ENCODE measurements at places on chromosomes 4 and X. TPM values are rescaled to one million over a fixed set of nuclear protein-coding genes. Genes with fewer than 3 reads are reported as not detected.
A peak's percentile ranks its signal among the peaks of the same experiment; 100 is the strongest.

MAGEA2B gene
- total RNA-seq, result not detected

GRCh38 chrX:19670854-19671620 lies 155.7 kb upstream of the MAP3K15 start:
- no peak for DNase-seq

GRCh38 chr4:172813359-172813923 lies 355.2 kb upstream of the GALNT7 start:
- no peak for DNase-seq

GRCh38 chr4:106869551-106869950 lies 166.6 kb downstream of the DKK2 start:
- DNase-seq, result no peak

SHROOM2 gene
- total RNA-seq, result 0.08 TPM

GAGE12E gene
- not detected for total RNA-seq

MAGEA3 gene
- total RNA-seq, result not detected

DNA sequence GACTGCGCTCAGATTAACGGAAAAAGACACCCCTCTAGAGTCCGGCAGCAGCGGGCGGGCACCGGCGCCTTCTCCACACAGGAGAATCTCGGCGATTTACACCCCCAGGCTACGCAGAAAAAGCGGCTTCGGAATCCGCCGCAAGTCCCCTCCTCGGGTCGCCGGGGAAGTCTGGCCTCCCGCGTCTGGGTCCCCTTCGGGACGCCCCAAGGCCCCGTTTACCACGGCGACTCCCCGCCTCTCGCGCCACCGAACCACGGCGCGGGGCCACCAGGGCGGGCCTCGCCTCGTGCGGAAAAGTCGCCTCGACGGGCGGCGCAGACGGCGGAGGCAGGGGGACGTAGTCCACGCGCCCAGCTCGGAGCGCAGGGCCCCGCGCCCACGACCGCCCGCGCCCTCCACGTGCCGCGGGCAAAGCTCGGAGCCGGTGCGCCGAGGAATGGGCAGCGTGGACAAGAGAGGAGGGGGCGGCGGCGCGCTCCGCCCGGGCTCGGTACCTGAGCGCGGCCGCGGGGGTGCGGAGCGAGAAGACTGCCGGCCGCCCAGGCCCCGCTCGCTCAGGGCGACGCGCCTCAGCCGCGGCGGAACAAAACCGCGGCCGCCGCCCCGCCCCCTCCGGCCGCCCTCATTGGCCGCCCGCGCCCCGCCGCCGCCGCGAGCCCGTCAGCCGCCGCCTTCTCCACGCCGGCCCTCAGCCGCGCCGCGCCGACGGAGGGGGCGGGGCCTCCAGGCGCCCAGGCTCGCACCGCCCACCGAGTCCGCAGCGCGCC lies at the start of gene FAM53A:
TSS of gene FAM53A (minus strand) at position 578 of the 770 bp plus-strand sequence. CDS start 15,572 bp downstream, outside the sequence.
- peak; percentile 96 for DNase-seq

SLC34A2 gene
- total RNA-seq, result not detected

DNA sequence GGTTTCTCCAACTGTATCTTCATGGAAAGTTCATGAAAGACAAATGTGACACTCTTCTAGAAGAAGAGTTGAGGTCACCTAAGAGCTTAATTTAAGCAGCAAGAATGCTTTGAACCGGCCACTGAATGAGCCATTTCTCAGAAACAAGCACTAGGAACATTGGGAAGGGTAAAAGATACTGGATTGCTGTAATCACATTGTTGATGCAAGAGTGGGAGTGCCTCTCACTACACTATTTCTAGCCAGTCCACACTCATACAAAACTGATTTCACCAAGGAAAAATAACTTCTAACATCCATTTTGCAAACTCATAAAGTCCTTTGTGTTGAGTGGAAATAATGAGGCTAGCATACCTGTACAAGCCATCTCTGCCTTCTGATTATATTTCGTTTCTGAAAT lies 220.3 kb downstream of the RELL1 start:
- DNase-seq, result no peak

GRCh38 chrX:40962793-40963407 lies 122.3 kb upstream of the USP9X start:
- DNase-seq, result no peak

HSFX1 gene
- 0.33 TPM for total RNA-seq

DNA sequence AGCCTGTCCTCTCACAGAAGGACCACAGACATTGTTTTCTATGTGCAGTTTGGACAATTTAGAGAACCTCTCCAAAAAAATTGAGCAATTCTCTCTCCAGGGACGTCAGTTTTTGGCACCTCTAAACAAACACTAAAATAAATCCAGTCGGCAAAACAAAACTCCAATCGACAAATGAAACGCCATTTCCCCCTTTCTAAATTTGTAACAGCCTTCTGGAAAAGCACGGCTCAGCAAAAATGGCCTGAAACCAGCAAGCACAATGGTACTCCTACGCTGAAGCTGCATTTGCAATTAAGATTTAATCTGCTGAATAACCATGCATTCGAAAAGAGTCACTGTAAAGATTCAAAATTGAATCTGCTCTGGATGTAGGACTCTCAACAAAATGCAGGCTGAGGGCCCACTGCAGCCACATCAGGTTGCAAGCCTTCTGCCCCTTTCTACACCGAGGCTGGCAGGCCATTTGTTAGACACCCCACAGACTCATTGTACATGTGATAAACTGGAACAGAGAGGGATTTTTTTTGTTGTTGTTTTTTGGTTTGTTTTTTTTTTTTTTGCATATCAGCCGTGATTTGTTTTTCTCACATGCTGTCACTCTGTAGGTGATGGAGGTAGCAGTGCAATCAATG lies 79.9 kb upstream of the MAP3K15 start:
- no peak for DNase-seq

TMPRSS11B gene
- total RNA-seq, result not detected

GRCh38 chr4:47882228-47882627 lies 32.2 kb downstream of the NFXL1 start:
- no peak for DNase-seq

- DNase-seq, result no peak
Measured at GRCh38 chr4:100083289-100083688, 107.0 kb downstream of the DDIT4L start.

DNA sequence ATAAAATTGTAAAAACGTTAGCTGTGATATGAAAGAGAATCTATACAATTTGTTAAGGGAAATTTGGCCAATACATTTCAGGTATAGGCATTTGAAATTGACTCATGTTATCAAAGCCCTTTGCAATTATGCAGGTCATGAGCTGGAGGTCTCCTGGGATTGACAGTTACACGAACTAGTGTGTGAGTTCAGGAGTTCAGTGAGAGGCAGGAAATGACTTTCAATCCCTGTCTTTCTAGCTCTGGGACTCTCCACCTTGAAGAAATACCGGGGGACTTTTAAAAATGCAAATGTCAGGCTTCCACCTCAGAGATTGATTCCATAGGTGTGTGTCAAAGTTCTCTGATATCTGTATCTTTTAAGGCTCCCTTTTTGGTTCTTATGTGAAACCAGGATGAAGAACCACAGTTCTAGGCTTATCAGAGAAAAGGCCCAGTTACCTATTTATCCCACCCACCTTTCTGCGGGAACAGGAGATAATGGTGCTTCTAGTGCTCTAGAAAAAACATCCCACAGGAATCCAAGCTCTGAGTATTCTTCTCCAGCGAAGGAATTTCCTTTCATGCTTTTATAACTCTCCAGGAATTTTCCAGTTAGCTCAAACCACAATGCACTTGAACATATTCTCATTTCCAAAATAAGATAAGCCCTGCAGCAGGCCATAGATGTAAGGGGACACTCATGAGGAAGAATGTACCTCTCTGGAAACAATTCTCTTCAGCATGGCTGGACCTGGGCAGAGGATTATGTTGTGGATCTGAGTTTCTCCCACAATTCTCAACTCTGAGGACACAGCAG lies 501.0 kb downstream of the IDS start:
- DNase-seq, result no peak

CXCL6 gene
- not detected for total RNA-seq

GRCh38 chrX:127190381-127190780 lies 370.9 kb downstream of the PRR32 start:
- DNase-seq, result no peak

ALB gene
- not detected for total RNA-seq

- DNase-seq, result no peak
Measured at GRCh38 chrX:29348288-29348687, 761.0 kb downstream of the IL1RAPL1 start.

GRCh38 chr4:89296896-89297295 lies 10.7 kb downstream of the GPRIN3 start:
- no peak for DNase-seq

- no peak for DNase-seq
Measured at GRCh38 chr4:167868163-167868562, 224.2 kb upstream of the ANXA10 start.

TKTL1 gene
- 3.0 TPM for total RNA-seq

ZRSR2 gene
- 28.6 TPM for total RNA-seq

- DNase-seq, result no peak
Measured at GRCh38 chrX:4253092-4253491, 539.6 kb upstream of the PRKX start.

PAK3 gene
- total RNA-seq, result not detected

- no peak for DNase-seq
Measured at GRCh38 chr4:79315891-79316290, 10.0 kb downstream of the NAA11 start.

VGLL1 gene
- total RNA-seq, result not detected

GRCh38 chr4:158754385-158755180 lies 14.2 kb upstream of the FNIP2 start:
- DNase-seq, result no peak

GAGE2A gene
- not detected for total RNA-seq

DRD5 gene
- not detected for total RNA-seq

DNA sequence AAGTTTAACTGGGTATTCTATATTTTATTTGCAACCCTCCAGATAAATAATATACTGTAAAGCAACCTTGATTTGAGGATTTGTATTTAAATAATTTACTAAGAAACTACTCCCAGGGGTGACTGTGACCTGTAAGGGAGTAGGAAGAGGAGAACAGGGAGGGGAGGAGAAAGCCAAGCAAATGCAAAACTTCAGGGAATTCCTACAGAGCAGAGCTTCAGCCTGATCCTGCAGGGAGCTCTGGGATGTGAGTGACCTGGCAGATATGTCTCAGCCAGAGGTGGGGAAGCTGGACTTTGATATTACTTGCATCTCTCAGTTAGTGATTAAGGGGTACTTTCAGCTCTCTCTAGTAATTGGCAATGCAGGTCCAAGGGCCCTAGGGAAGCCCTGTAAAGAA lies 302.0 kb downstream of the FRMPD4 start:
- DNase-seq, result no peak

NCAPG gene
- 55.3 TPM for total RNA-seq

- no peak for DNase-seq
Measured at GRCh38 chrX:69618803-69619202, 2.9 kb downstream of the EDA start.

DNA sequence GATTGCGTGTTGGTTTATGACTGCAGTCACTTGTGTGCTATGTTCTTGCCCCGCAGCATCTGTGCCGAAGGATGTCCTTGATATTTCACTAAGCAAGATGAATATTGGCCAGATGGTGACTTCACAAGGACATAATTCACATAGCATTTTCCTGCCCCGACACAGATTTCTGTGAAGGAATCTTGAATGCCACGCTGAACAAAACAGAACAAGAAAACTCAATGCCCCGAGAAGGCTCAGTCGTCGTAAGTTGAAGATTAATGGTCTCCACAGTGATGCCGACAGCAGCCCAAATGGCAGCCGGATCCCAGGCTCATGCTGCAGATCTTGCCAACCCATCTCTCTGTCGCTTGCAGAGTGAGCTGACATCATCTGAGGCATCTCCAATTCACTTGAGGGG lies 145.9 kb downstream of the CPEB2 start:
- no peak for DNase-seq

DNA sequence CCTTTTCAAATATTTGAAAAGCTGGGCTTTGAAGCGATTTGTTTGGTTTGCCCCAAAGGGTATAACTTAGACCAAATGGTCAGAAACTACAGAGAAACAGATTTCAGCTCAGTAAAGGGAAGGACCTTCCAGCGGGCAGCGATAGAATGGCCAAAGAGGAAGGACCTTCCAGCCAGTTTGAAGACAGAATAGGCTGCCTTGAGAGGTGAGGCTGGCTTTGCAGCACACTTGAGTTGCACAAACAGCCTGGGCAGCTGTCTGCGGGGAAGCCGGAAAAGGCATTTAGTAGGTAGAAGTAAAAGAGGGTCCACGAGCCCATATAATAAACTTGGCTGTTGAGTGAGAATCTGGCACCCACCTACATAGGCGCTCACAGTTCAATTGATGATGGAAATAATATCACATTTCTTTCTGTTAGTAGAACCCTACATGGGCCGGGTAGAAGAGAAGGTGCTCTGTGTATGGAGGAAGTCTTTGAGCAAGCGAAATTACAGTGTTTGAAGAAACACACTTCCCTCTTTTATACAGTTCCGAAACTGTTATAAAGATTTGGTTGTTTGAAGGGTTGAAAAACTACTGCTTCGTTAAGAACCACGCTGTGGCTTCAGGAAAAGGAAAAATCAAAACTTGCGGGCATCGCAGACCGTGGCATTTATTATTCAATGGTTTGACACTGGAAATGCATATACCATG lies 75.0 kb upstream of the SORBS2 start:
- DNase-seq, result no peak

DNA sequence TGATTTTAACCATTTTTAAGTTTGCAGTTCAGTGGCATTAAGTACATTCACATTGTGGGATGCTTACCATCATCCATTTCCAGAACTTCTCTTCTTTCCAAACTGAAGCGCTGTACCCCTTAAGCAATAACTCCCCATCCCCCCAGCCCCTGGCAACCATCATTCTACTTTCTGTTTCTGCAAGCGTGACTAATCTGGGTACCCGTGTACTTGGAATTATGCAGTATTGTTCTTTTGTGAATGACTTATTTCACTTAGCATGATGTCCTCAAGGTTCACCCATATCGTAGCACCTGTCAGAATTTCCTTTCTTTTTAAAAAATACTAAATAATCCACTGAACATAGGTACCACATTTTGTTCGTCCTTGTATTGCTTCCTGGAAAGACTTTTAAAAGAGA lies 32.9 kb downstream of the USP9X start:
- peak; percentile 64 for DNase-seq

- DNase-seq, result no peak
Measured at GRCh38 chrX:77346859-77347258, 100.3 kb upstream of the FGF16 start.

DUSP21 gene
- not detected for total RNA-seq

GRCh38 chr4:176896211-176896610 lies 103.5 kb upstream of the VEGFC start:
- DNase-seq, result no peak

DNA sequence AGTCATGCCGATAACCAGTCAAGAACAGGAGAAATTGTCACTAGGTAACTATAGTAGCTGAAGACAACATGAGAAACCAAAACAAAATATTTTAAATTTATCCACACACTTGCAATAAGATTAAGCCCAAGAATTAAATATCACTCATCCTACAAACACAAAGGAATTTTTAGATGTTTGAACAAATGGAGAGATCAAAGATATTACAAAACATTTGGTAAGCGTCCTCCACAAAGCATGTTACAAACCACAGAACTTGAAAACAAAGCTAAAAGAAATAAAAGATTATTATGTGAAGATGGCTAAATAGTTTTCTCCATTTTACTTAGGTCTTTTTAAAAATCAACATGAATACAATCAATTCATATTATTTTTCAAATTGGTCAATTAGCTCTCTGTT lies 631.9 kb upstream of the INTU start:
- no peak for DNase-seq

Data from natural killer cell treated with Interleukin-12 subunit alpha and Interleukin-12 subunit beta and Interleukin-15 and Interleukin-18, amount 100 ng/mL, for 72 hours (primary cell).